GM23248 (cell line): ENCODE measurements at places on chromosomes 11 and 22.
A peak's percentile ranks its signal among the peaks of the same experiment; 100 is the strongest.

- DNase-seq = no peak
Observed at GRCh38 chr11:111759376-111759775, 6.8 kb downstream of the PPP2R1B start.

GRCh38 chr22:33743756-33744155 is 176.5 kb downstream of the LARGE1 start:
- DNase-seq = no peak

DNA sequence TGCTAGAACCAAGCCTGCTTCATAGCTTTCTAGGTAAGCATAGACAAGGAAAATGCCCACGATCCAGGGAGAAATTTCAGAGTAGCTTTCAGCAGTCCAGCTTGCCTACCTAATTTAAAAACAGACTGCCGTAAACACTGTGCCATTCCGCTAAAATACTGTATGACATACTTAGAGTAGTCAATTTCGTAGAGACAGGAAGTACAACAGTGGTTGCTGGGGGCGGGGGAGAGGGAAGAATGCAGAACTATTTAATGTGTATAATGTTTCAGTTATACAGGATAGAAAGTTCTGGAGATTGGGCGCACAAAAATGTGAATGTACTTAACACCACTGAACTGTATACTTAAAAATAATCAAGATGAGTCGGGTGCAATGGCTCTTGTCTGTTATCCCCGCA is 56.7 kb downstream of the C11orf58 start:
- DNase-seq = no peak

GRCh38 chr11:130159657-130160497 is at the start of gene ST14:
ST14 (plus strand) TSS chr11:130159782; CDS start chr11:130159980, 198 bp downstream.
- peak; percentile 20 for DNase-seq

DNA sequence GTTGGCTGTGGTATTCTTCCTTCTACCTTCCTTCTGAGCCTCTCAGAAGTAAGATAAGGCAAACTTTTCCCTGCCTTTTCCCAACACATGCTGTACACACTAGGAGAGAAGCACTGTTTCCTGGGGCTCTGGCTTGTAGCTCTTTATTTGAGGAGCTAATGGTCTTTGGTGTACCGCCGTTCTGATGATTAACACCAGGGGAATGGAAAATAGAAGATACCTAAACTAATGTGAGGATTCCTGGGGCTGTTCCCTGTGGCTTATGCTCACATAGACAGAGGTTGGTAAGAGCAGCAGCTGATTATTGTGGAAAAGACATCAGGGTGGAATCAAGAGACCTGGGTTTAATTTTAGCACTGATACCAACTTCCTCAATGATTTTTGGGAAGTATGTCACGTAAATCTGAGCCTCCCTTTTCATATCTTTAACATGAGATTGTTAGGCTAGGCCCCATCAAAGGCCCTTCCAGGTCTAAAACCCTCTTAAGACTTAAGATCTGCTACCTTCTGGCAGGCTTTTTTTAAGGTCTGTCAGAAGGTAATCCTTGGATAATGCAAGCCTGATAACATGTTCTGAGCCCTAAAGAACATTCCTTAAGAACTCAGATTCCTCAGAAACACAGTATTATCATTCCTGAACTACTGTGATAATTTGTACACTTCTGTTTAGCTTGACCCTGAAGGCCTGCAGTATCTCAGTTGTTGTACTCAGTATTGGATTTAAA is 24.8 kb upstream of the RCE1 start:
- DNase-seq = no peak

DNA sequence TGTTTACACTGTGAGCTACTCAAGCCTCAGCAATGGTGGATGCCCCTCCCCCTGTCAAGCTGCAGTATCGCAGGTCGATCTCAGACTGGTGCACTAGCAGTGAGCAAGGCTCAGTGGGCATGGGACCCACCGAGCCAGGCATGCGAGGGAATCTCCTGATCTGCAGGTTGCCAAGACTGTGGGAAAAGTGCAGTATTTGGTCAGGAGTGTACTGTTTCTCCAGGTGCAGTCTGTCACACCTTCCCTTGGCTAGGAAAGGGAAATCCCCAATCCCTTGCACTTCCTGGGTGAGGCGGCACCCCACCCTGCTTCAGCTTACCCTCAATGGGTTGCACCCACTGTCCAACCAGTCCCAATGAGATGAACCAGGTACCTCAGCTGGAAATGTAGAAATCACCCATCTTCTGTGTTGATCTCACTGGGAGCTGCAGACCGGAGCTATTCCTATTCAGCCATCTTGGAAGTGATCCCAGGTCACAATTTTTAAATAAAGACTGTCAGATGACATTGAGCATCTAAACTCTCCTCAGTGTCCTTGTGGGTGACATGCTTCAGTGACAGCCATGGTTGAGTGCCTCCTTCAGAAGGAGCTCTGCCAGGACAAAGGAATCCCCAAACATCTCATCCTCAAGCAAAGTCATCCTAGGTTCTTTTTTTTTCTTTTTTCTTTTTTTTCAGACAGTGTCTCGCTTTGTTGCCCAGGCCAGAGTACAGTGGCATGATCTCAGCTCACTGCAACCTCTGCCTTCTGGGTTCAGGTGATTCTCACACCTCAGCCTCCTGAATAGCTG is 10.8 kb downstream of the SLC22A24 start:
- no peak for DNase-seq

- DNase-seq = no peak
Observed at GRCh38 chr11:130689222-130689908, 226.9 kb downstream of the SNX19 start.

DNA sequence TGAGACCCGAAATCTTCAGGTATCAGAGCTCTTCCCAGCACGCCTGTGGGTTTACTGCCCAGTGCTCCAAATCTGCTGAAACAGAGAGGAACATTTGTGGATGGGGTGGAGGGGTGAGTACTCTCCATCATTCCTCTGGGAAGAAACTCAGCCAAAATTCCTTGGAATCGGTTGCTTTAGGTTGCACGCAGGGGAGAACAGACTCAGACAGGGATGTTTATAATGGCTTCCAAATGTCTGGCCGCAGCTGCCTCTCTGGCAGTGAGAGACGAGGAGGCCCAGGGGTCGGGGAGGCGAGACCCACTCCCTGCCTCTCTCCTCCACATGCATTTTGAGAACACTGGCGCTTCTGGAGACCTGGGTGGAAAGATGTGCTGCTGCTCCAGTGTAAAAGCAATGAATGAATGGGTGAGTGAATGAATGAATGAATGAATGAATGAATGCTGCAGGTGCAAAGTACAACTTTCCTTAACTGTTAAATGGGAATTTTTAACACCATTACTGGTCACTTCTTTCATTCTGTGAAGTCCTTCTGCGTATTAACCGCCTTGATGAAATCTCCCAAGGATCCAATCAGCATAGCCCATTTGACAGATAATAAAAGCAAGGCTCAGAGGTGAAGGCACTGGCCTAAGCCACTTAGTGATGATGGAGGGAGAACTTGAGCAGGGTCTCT is 437.4 kb downstream of the MIAT start:
- DNase-seq = peak; percentile 53

- DNase-seq = no peak
Observed at GRCh38 chr22:43743131-43743530, 69.0 kb downstream of the EFCAB6 start.

DNA sequence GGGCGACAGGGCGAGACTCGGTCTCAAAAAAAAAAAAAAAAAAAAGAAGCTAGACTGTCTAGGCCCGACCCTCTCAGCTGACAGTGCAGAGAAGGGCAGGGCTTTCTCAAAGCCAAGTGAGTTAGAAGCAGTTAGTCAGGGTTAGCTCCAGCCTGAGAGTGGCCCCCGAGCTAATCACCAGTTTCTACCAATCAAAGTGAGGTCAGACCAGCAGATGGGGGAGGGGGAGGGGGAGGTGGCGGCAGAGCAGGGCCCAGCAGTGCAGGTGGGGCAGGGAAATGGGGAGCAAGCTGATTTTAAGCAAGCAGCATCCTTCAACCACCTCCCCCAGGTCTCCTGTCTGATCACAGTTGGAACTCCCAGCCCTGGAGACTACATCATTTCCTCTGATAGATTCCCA is 55.3 kb upstream of the PRR5 start:
- peak; percentile 50 for DNase-seq

DNA sequence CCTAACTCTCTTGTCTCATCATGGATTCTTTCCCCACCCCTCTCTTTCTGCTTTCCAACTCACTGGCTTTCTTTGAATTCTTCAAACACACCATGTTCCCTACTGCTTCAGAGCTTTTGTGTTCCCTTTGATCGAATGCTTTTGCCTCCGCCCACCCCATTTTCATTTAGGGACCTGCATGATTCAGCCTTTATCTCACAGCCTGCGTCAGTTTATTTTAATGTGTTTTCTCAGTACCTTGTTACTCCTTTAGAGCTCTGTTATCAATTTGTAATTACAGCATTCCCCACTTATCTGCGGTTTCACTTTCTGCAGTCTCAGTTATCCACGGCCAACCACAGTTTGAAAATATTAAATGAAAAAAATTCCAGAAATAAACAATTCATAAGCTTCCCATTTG is 451.3 kb downstream of the METTL15 start:
- DNase-seq = no peak

DNA sequence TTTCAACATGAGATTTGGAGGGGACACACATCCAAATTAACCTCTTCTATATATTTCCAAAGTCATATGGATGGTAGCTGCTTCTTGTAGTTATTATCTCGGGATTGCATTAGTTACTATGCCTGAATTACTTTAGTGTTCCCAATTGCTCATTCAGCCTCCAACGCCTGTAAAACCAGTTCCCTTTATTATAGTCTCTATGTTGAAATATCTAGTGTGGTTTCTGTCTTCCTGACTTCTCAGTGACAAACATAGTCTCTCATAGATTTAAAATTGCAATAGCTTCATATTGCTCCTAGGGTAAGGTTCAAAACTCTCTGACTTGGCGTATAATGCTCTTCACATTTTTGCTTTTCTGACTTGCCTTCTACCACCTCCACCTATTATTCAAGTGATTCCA is 366.4 kb downstream of the CASP12 start:
- DNase-seq = no peak

- DNase-seq = no peak
Observed at GRCh38 chr22:19377565-19378343, 53.8 kb downstream of the HIRA start.
